ENCODE measurements at places on chromosomes 16 and 17.

DNA sequence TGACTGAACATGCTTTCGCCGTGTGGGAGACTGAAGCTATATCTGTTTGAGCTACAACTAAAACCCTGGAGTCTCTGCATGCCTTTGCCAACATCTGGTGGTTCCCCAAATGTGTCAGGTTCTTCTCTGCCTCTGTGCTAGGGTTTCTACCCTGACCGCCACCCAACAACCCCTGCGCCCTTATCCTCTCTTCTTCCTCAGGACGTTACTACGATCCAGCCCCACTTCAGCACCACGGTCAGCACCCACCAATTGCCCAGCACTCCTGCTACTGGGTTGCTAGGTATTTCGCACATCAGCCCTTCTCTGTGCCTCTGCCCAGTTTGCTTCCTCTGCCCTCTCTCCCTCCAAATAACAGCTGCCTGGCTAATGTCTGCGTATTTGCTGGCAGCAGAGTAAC, 106.3 kb upstream of the HSBP1 start:
- no peak for DNase-seq

- DNase-seq: no peak
Measured at GRCh38 chr16:50302472-50303005, 36.2 kb downstream of the ADCY7 start.

DNA sequence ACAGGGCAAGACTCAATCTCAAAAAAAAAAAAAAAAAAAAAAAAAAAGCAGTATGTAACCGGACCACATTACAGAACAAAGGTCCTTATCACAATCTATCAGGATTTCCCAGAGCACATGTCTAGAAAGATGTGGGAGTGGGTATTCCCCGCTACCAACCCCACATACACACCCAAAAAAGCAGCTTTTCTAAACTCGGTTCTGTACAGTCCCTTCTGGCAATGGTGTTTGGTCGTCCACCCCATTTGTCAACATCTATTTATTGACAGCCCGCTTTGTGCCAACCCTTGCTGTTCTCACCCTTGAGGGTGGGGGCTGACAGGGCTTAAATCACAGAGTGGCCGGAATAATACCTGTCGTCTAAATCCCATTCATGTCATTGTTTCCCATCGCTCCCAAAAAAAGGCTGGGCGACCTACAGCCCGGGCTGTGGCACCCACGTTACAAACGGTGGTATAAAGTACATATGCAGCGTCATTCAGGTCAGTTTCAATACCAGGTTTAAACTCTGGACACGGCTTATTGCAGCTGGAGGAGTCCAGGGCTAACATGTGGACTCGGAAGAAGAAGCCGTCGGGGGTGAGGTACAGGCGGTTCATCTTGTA, 3.6 kb downstream of the C17orf58 start:
- DNase-seq: no peak

DNA sequence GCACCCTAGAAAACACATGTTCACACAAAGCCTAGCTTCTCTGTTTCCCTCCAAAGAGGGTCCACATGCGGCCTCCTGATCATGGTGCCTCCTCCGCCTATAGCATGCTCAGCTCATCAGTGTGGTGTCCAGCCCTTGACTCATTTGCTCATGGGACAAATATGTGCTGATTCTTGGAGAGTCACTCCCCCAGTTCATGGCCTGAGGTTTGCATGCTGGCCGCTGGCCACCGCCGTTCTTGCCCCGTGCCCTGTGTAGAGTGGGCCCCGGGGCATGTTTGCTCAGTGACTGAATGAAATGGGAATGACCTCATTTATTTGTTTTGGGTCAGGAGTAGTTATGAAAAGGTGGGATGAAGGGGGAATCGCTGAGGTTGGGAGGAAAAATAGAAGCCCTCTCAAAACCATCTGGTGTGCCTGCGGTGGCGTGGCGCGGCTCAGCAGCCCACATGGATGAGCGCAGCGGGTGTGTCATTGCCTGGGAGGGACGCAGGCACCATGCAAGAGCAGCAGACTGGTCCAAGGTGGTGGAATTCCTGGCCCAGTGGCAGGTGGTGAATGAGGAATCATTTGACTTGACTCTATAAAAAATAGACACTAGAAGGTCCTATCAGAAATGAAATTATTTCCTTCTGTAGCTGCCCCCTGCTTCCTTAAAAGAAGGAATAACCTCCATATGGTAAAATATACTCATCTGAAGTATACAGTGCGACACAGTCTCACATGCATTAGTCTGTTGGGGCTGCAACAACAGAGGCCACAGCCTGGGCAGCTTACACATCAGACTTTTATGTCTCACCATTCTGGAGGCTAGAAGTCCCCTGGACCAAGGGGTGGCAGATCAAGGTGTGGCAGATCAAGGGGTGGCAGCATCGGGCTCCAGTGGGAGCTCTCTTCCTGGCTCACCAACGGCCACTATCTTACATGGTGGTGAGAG, 31.7 kb downstream of the CRISPLD2 start:
- DNase-seq: no peak

All from globus pallidus (tissue), 1 donor.